Stimulated activated CD8-positive, alpha-beta memory T cell treated with anti-CD3 and anti-CD28 coated beads, Interleukin-7, amount 100 ng/mL, for 1 hour (primary cell): ENCODE measurements at places on chromosomes 3 and 15.

GRCh38 chr3:55426486-55426885 is 60.6 kb downstream of the WNT5A start:
- DNase-seq = no peak

DNA sequence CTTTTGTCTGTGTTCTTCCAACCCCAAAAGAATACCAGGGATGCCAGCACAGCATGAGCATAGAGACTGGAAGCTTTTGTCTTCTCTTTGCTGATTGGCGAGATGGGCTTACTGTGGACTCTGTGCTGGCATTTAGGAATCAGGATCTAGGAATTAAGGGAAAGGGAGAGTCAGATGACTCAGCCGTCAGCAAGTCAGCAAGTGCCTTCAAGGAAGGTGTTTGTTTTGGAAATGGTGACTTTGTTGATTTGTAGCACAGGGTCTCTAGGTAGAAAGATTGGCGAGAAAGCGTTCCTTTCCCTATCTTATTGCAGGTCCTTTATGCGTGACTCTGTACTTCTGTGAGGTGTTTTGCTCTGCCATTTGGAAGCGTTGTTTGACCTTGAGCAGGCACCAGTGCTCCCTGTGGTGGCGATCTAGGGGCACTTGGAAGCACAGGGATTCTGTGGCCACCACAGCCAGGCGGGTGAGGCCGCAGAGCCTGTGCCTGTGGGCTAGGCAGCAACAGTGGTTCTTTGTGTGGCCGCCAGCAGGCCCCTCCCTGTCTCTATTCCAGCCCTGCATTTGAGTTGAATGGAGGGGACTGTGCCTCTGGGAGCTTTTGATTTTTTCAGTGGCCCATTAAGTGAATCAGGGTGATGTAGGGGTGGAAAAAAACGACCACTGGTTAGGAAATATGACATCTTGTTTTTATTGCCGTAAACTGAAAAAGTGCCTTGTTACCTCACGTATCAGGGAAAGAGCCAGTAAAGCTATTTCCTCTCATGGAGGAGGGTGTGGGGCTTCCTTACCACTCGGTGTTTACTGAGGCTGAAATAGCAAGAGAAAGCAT is 19.0 kb downstream of the FAN1 start:
- DNase-seq = no peak

GRCh38 chr15:42138968-42139386 is 17.5 kb downstream of the PLA2G4F start:
- no peak for DNase-seq

- DNase-seq = no peak
Observed at GRCh38 chr15:74920456-74920855, 13.8 kb upstream of the FAM219B start.

GRCh38 chr3:14962762-14963161 is 15.4 kb downstream of the NR2C2 start:
- DNase-seq = no peak

DNA sequence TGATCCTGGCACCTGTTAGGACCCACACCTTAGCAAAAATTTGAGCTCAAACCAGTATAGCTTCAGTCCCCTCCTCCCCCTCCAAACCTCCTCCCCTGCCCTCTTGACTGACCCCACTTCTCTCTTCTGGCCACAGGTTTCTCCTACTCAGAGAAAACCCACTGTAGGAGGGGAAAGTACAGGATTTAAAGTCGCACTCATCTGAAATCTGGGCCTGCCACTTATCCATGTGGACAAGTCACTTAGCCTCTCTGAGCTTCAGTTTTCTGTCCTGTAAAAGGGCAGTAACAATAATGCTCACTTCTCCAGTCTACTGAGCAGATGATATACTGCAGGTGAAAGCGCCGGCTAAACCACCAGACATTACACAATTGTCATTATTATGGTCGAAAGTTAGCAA is 142.7 kb downstream of the MEGF11 start:
- no peak for DNase-seq

- DNase-seq = no peak
Observed at GRCh38 chr3:189368384-189368783, 196.6 kb downstream of the TPRG1 start.

DNA sequence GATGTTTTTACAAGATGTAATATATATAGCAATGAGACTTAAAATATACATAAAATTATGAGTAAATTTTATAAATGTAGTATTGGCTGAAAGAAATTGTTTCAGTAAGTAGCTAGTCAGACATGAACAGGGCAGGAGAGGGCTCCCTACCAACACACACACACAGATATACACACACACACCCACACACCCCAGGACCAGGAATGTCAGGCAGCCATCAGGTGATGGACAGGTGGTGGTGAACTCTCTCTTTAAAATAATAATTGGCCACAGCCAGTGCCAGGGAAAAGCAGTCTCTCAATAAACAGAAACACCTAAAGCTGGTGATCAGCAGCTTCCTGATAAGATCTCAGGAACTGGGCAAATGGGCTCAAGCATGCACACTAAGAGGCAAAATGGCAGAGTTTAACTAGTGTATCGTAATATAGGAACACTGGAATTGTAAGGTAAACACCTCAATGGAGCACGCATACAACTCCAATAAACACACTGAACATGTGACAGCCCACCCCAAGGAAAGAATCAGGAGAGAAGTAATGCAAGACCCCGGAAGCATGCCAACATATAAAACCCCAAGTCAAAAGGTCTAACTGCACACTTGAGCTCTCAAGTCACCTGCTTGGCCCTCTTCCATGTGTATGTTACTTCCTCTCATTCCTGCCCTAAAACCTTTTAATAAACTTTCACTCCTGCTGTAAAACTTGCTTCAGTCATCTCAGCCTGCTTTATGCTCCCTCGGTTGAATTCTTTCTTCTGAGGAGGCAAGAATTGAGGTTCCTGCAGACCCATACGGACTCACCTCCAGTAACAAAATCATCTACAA is 1034.1 kb upstream of the SEMA6D start:
- DNase-seq = no peak

- DNase-seq = no peak
Observed at GRCh38 chr3:53581671-53582070, 87.3 kb downstream of the CACNA1D start.

DNA sequence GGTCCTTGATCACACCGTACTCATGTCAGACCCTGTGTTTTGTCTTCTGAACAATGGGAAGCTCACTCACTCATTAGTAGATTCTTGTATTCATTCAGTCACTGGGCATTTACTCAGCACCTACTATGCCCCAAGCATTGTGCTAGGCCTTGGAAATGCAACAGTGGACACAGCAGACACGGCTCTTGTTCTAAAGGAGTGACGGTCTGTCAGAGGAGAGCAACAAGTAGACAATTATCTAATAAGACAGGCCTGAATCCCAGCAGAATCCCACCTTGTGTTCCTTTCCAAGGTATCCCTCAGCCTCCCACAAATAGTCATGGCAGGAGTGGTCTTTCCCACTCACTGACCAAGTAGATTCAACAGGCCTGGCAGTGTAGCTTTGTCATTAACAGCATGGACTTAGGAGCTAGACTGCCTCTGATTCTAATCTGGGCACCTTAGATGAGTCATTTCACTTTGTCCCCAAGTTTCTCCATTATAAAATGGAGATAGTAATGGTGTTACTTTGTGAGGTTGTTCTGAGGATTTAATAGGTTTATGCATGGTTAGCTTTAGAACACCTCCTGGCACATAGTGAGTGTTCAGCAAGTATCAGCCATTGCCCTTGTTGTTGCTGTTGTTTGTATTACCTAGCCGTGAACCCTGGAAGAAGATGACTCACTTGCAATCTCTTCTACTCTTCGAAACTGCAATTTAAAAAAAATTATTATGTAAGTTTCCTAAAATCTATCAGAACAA is 69.1 kb downstream of the SSUH2 start:
- no peak for DNase-seq

GRCh38 chr15:60408463-60408981 is 10.7 kb upstream of the ANXA2 start:
- no peak for DNase-seq

- no peak for DNase-seq
Observed at GRCh38 chr3:175093748-175094147, 234.6 kb downstream of the NAALADL2 start.

DNA sequence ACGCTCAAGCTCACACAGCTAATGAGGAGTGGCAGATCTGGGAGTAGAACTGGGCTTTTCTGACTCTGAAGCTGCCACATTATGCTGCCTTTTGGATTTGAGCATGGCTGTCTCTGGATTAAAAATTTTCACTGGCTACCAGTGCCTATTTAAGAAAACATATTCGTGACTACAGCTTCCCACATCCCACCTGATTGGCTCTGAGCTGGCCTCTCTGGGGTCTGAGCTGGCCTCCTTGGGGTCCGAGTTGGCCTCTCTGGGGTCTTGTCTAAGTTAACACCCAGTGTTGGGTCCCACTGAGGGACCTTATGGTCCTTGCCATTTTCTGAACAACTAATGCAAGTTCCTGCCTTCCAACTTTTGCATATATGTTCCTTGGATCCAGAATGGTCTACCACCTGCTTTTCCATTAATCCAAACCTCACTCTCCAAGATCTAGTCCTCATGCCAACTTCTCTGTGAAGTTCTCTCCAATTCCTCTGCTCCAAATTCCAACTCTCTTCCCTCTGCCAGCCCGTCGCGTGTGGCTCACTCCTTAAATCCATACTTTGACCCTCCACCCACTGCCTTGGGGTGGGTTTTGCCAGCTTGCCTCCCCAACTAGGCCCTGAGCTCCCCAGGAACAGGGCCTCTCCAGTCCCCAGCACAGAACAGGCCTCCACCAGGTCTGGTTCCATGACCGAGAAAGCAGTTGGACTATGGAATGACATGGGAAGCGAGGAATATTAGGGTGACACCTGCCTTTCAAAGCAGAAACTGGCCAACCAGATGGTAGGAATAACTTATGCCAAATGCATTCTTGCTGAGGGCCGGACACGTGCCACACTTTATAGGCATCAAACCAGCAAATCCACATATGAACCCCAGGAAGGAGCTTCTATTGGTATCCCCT is 42.5 kb downstream of the ATP2B2 start:
- no peak for DNase-seq

DNA sequence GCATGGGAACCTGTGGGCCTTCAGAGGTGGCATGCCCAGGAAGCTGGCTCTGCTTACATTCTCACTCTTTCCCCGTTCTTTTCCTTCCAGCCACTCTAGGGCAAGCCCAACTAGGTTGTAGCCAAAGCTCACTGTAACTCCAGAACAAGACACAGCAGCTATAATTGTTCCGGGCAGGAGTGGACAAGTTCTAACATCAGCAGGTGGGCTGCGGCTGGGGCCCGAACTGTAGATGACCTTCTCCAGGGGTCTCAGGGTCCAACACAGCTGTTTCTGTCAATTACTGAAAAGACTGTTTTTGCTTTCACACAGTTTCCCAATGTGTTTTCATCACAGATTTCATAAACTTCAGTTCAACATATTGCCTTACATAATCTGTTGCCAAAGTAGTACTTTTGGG is 11.5 kb downstream of the RASGRP1 start:
- DNase-seq = no peak

DNA sequence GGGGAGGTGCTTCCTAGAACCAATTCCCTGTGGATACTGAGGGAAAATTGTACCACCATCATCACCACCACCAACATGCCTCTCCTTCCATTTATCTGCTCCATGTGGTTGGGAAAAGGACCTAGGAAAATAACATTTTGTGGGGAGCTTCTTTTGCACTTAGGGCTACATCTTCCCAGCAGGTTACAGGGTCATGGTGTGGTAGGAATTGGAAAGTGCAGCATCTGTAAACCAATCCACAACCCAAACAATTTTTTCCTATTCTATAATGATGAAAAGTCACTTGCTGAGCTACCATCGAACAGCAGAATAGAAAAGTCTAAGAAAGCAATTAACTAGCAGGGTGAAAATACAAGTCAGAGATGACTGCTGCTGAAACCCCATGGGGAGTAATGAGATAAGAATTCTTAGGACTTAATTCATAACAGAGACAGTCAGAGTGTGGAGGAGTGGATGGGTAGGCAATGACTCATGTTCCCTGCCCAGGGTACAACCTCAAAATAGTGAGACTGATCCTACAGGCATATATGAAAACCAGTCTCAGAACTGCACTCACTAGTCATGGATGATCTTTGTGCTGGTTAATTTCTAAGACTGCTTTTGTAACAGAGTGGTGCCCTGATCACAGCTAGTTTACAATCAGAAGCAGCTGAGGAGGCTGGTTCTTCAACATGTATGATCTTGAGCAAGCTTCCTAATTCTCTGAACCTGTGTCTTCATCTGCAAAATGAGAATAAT is 38.1 kb upstream of the LEKR1 start:
- no peak for DNase-seq

DNA sequence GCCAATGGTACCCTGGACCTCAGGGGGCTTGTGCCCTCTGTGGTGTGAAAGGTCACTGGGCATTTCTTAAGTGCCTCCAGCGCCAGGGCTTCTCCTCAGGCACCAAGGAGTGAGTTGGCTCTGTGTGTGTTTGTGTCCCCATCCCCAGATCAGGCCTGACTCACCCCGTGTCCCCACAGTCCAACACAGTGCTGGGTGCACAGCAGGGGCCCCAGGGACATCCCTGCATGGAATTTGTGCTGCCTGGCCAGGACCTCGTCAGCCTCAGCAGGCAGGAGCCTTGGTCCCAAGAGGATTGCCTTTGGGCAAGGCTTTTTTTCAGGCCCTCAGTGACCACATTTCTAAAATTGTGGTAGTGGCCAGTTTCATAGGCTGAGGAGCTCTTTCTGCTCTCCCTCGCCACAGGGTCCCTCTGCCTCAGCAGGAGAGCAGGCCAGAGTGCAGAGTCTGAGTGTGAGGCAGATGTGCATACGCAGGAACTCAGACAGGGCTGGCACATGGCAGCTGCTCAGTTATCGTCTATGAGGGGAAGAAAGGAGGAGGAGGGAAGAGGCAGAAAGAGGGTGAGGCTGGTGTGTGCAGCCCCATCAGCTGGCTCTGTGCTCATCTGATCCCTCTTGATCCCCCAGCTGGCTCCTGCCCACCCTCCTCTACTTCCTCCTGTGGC is 215.6 kb downstream of the RPLP1 start:
- DNase-seq = no peak

DNA sequence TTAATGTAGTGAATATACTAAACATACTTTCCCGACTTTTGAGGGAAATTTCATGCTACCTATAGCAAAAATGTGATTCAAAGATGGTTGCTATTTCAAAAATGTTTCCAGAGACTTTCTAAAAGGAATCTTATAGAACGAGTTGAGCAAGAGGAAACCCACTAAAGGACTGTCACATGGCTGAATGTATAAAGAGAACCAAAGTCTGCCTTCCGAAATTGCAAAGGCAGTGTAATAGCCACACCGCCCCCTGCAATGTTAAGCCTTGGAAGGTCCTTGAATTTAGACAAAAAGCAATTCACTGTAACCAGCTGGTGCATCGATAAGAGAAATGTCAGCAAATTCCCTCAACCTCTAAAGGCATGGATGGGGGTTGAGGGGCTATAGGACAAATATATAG is 142.8 kb downstream of the CHL1 start:
- DNase-seq = no peak

DNA sequence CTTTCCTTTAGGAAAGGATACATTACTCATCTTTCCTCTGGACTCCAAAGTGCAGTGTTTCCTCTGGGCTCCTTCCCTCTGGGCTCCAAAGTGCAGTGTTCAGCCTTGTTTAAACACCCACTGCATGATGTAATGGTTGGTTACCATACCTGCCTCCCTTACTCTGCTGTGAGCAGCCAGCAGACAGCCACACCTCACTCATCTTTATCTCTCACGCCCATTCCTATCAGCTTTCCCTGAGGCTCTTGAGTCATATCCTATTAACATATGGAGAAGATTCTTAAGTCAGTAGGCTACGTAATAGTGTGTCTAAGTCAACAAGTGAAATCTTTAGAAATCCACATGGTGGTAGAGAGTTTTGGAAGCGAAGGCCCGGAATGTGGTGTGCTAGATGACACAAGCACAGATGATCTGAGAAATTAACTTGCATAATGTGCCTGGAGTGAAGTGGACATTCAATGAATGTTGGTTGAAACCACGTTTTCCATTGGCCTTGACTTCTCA is 97.2 kb upstream of the CTNNB1 start:
- no peak for DNase-seq

GRCh38 chr15:57785959-57786358 is 79.4 kb downstream of the POLR2M start:
- no peak for DNase-seq
